Smooth muscle cell of the umbilical artery (primary cell): ENCODE measurements at places on chromosomes 4 and X. TPM values are rescaled to one million over a fixed set of nuclear protein-coding genes. Genes with fewer than 3 reads are reported as not detected.

Gene TCP11X2
- not detected in 2 replicates for total RNA-seq

Gene OTC
- total RNA-seq: not detected in 2 replicates

Gene ZNF185
- total RNA-seq: 2.4 and 21.3 TPM in 2 replicates

Gene LONRF3
- total RNA-seq: 0.28 and 0.59 TPM in 2 replicates

Gene CYTL1
- total RNA-seq: 0.30 and 1.5 TPM in 2 replicates

Gene AWAT2
- not detected in 2 replicates for total RNA-seq

Gene H2BW2
- not detected in 2 replicates for total RNA-seq

Gene RBM47
- total RNA-seq: 3.2 and 7.1 TPM in 2 replicates
